ENCODE measurements at places on chromosomes 7 and 10.

DNA sequence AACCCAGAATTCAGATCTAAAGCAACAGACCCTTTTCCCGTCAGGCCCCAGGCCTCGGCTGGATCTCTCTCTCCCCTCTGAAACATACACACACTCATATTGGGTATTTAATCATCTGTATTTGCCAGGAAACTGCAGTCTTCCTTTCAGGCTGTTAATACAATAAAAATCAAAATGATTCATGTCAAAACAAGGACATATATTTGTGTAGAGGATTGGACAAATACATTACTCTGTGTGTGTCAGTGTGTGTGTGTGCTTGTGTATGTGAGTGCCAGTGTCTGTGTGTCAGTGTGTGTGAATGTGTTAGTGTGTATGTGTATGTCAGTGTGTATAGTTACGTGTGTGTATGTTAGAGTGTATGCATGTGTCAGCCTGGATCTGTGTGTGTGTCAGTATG, 90.8 kb downstream of the JCAD start:
- DNase-seq, result no peak

DNA sequence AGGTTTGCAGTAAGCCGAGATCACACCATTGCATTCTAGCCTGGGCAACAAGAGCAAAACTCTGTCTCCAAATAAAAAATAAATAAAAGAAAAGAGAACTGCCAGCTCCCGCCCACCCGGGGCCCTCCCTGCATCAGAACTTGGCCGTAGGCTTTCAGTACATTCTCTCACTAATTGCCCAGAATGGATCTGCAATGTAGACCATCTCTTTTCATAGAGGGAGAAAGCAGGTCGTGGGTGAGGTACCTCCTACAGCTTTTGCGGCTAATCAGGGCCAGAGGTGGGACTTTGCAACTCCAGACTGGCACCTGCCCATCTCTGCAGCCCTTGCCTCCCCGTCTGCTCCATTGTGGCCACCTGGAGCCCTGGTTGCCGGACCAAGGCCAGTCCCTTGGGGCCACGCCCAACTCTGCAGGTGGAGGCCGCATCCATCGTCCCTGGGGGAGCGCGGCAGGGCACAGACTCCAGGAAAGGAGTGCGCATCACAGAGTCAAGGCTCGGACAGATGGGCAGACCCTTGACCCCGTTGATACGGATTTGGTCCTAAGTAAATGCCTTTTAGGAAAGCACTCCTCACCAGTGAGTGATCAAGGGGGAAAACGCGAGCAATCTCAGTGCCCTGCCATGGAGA, 179.1 kb upstream of the SH2B2 start:
- DNase-seq, result no peak

GRCh38 chr7:121140790-121141189, 152.3 kb downstream of the CPED1 start:
- no peak for DNase-seq

- DNase-seq, result no peak
These were observed 243.6 kb downstream of the SKIDA1 start for GRCh38 chr10:21281765-21282484.

- DNase-seq, result no peak
These were observed 22.9 kb upstream of the ELFN1 start for GRCh38 chr7:1646957-1647891.

DNA sequence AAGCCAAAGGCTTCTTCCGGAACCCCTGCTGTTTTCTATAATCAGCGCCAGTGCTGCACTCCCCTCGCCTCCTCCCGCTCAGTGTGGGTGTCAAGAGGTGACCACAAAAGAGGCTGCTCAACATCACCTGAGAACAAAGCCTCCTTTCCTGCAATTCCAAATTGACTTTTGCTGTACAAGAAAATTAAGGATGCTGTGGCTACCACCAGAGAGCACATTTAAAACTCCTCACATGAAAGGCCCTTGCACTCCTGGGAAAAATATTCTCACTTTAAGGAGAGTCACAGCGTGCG, 96.4 kb downstream of the HIPK2 start:
- no peak for DNase-seq

DNA sequence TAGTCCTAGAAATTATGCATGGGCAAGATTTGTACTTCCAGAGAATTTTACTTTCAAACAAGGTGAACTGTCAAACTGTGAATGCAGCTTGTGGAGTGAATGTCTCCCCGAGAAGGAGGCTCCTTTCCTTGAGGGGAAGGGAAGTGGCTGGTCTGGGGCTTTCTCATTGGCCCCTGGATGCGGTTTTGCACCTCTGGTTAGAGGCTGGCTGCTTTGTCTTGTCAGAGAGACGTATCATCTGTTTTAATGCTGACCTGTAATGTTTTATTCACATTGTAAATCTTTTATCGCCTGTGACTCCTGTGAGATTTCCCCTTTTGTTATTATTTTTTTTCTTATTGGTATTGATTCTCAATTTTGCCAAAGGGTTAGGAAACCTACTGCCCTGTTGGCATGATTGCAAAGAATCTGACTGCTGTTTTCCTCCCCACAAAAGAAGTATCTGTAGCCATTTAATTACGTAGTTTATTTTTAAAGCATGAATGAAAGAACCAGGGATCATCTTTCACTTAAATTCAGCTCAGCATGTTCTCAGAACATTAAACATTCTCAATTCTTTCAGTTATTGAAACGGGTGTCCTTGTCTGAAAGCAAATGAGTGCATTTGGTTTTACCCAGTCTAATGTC, 238.3 kb upstream of the NFE2L3 start:
- DNase-seq, result no peak

DNA sequence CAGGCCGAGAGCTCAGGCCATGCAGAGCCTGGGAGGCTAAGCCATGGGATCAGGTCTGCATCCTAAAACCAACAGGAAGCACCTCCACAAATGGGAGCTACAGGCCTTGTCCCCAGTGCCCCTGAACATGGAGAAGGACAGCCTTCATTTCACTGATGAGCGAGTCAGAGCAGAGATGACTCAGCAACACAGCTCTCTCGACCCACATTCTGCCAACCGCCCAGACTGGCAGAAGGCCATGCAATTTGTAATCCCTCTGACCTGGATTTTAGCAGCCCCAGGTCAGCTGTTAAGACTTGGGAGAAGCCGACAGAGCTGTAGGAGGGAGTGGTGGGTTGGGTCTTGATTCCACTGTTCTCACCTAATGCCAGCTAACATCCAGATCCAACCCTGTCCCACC, 25.5 kb downstream of the VOPP1 start:
- DNase-seq, result no peak

DNA sequence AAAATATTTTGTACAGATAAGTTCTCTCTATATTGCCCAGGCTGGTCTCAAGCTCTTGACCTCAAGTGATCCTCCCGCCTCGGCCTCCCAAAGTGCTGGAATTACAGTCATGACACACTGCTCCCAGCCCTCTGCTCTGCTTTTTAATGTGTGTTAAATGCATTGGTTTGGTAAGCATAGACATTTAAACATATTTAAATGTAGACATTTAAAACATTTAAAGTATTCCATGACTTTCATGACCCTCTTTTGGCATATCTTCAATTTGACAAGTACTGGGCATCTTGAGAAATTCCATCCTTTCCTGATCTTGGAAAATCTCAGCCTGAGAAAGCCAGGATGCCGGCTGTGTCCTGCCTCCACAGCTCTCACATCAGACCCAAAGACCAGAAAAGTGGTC, 5.2 kb upstream of the SAR1A start:
- no peak for DNase-seq
